NCI-H460 (cell line): ENCODE measurements at places on chromosomes 13 and 19.

DNA sequence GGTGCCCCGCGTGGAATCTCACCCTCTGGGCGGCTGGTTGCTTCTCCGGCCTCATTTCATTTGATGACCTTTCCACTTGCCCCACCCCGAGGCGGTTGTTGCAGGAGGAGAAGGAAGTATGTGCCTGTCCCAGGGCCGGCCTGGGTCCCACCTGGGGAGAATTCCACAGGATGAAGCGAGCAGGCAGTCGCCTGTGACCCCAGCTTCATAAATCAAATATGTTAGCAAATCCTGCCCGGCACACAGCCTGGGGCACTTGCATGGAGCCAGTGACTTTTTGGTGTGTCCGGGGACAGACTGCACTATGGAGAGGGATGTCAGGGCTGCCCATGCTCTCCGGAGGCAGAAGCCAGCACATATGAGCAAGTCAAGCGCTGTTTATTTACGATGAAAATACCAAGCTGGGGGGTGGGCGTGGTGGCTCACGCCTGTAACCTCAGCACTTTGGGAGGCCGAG is 19.7 kb upstream of the ZBTB7A start:
- DNase-seq: no peak

GRCh38 chr19:45468803-45469131 is 971 bp downstream of the FOSB start:
- DNase-seq: no peak

DNA sequence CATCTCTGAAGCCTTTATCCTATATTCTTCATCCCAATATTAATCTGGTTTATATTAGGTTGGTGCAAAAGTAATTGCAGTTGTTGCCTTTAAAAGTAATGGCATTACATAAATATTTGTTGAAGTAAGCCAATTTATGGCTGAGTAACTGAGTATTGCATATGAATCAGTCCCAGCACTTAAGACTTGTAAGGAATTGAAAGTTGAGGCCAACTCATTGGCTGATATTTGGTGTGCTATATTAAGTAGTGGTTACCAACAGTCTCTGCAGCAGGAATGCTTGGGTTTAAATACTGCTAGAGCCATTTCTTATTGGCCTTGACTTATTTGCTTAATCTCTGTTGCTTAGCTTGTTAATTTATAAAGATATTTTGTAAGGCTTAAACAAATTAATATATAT is 460.7 kb downstream of the GPC6 start:
- no peak for DNase-seq

DNA sequence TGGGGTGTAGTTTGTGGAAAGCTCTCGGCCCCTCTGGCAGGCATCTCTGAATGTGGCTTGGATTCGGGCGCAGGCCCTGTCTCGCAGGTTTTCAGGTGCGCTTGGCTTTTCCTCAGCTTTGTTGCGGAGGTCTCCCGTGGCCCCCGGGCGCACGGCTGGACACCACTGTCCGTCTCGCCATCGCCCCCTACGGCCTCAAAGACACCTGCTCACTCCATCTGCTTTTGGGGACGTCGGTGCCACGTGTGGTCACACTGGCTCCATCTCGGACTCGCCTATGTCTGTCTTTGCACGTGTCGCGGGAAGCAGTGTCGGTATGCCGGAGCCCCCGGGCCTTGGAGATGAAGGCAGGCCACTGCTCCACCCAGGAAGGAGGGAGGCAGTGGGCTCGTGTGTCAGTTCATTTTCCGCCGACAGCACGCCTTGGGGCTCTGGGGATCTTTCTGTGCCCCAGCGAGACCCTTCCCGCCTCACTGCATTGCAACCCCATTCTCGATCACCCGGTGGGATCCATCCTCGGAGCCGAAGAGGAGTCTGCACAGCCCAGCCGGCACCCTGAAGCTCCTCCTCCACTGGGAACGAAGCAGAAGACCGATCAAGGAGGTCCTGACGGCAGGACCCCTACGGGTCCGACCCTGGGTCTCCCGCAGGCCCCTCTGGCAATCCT is 42.1 kb downstream of the ZNF146 start:
- no peak for DNase-seq

DNA sequence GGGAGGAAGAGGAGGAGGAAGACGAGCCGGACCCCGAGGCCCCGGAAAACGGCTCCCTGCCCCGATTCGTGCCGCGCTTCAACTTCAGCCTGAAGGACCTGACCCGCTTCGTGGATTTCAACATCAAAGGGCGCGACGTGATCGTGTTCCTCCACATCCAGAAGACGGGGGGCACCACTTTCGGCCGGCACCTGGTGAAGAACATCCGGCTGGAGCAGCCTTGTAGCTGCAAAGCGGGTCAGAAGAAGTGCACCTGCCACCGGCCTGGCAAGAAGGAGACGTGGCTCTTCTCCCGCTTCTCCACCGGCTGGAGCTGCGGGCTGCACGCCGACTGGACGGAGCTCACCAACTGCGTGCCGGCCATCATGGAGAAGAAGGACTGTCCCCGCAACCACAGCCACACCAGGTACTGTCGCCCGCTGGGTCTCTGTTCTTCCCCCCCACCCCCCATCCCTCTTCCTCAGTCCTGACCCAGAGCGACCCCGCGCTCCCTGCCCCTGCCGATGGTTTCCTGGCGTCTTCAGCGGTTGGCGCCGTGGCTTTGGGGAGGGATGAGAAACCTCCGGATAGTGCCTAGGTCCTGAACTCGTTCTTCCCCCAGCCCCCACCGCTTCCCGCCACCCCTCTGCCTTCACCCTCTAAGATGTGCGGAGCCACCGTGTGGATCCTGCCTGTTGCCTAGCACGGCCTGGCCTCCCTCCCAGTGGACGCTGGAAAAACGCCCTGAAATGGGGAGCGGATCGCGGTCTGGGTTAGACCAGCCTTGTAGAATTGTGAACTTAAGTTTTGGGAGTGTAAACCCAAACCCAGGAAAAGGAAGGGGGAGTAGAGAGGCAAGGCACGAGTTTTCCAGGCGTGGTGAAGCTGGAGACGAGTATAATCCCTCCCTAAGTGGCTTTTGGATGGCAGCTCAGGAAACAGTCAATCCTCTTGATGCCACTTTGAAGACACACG is 1.5 kb downstream of the HS6ST3 start:
- no peak for DNase-seq

GRCh38 chr13:99078017-99078771 is 100.3 kb upstream of the DOCK9 start:
- DNase-seq: no peak

DNA sequence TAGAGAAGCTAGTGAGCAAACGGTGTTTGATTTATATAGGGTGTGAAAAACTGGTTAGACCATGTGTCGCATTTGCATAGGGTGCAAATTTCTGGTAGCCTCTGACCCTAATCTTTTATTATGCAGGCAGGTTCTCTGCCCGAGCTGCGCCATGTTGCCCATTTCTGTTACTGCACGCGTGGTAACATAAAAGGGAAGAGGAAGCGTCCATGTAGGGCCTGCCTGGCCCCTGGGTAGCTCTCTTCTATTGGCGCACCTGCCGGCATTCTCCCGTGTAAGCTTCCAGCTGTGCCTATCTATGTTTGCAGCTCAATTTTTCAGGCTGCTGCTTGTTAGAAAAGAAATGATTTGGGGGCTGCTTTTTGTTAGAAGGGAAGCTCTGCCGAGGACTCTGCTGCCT is 14.0 kb upstream of the CD70 start:
- DNase-seq: no peak
